ENCODE measurements at places on chromosomes 1 and 21. TPM values are rescaled to one million over a fixed set of nuclear protein-coding genes. Genes with fewer than 3 reads are reported as not detected.

Gene OR14K1
- not detected for polyA plus RNA-seq

Gene ARHGAP29
- 10.7 TPM for polyA plus RNA-seq

Gene ANP32E
- polyA plus RNA-seq = 45.8 TPM

Gene SELENOF
- polyA plus RNA-seq = 214 TPM

Gene ADAMTS4
- 1.2 TPM for polyA plus RNA-seq

Gene CLCA4
- 0.04 TPM for polyA plus RNA-seq

Gene DNAI4
- polyA plus RNA-seq = 3.6 TPM

Gene NUF2
- polyA plus RNA-seq = 9.9 TPM

Gene LAPTM5
- polyA plus RNA-seq = 39.9 TPM

Gene ADGRB2
- polyA plus RNA-seq = 56.1 TPM

Gene RORC
- polyA plus RNA-seq = 8.7 TPM

Gene VANGL2
- 18.8 TPM for polyA plus RNA-seq

Gene CLCA1
- polyA plus RNA-seq = 2,132 TPM

Gene TMEM125
- polyA plus RNA-seq = 29.7 TPM

Gene GBP5
- 1.7 TPM for polyA plus RNA-seq

Gene PKP1
- 0.45 TPM for polyA plus RNA-seq

Gene CYP4A22
- 0.03 TPM for polyA plus RNA-seq

Gene PDZK1
- 62.3 TPM for polyA plus RNA-seq

Gene KIF14
- 2.9 TPM for polyA plus RNA-seq
